ENCODE measurements at places on chromosomes 7 and 10.

DNA sequence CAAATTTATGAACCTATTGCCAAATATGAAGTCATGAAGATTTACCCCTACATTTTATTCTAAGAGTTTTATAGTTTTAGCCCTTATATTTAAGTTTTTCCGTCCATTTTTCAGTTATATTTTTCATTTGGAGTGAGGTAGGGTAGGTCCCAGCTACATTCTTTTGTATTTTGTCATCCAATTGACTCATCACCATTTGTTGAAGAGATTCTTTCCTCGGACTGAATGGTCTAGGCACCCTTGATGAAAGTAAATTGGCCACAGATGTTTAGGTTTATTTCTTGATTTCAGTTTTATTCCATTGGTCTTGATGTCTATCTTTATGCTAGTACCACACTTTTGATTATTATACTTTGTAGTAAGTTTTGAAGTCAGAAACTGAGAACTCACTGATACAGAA, 22.7 kb downstream of the CYP2C19 start:
- DNase-seq = no peak

GRCh38 chr10:128526791-128527375, 400.7 kb upstream of the MKI67 start:
- no peak for DNase-seq

DNA sequence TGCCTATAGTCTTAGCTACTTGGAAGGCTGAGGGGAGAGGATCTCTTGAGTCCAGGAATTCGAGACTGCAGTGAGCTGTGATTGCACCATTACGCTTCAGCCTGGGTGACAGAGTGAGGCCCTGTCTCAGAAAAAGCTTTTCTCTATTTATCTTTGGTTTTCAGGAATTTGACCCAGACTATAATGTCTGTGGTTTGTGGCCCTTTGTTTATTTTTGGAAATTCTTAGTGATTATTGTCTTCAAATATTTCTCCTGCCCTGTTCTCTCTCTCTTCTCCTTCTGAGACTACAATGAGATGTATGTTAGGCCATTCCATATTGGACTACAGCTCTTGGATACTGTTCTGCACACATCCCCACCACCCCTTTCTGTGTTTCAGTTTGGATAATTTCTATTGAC, 4.7 kb downstream of the MUC12 start:
- DNase-seq = no peak

DNA sequence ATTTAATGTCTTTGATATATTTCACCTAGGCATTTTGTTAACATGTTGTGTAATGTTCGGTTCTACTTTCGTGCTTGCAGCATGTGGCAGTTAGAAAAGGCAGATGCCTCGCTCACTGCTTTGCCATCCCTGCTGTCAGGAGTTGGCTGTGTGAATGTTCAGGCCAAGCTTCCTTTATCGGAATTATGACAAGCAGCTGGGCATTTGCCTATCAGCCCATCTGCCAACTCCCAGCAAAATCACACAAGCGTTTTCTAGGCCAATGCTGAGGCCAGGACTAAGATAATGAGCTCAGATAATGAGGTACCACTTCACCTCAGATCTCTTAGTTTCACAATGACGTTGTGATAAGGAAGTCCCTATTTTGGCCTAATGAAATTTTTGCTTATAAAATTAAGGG, 212.7 kb upstream of the FAM3C start:
- DNase-seq = no peak

DNA sequence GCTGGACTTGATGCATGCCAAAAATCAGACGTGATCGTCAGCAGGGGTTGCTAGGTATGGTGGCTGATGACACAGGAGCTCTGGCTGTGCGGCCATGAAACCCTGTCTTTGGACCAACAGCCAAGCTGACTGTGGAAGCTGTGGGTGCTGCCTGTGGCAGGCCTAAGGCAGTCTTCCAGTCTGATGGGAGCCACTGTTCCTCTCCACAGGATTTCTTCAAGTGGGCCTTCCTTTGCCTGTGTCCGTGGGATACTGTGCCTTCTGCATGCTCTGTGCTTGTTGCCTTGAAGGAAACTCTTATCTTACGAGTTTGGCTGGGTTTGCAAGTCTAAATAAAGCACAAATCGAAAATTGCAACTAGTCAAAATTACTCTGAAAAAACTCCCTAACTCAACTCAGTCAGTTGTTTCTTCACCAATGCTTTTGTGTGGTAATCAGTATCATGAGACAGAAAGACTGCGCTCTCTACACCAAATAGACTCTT, 101.9 kb upstream of the PDLIM1 start:
- no peak for DNase-seq

- DNase-seq = no peak
Measured at GRCh38 chr10:58943256-58943890, 233.1 kb upstream of the PHYHIPL start.
